ENCODE measurements at places on chromosomes 2 and 18.
A peak's percentile ranks its signal among the peaks of the same experiment; 100 is the strongest.

- DNase-seq = no peak
These were observed 78.1 kb downstream of the MAP4K4 start for GRCh38 chr2:101775636-101776035.

DNA sequence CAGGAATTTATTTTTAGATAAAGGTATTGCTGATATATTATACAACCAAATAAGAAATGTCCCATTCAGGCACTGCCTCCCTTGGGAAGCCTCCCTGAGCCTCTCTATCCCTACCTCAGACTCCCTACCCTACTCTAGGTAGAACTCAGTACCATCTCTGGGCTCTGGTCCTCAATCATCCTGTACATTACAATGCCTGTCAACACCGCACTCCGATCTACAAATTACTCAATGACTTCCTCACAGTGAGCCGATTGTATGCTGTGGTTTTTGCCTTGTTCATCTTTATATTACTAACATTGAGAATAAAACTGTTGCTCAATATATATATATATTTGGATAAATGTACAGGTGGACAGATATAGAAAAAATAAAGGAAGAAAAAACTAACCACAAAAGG, 207.5 kb downstream of the STK39 start:
- DNase-seq = no peak

GRCh38 chr2:199997296-199997695, 41.9 kb downstream of the MAIP1 start:
- no peak for DNase-seq

DNA sequence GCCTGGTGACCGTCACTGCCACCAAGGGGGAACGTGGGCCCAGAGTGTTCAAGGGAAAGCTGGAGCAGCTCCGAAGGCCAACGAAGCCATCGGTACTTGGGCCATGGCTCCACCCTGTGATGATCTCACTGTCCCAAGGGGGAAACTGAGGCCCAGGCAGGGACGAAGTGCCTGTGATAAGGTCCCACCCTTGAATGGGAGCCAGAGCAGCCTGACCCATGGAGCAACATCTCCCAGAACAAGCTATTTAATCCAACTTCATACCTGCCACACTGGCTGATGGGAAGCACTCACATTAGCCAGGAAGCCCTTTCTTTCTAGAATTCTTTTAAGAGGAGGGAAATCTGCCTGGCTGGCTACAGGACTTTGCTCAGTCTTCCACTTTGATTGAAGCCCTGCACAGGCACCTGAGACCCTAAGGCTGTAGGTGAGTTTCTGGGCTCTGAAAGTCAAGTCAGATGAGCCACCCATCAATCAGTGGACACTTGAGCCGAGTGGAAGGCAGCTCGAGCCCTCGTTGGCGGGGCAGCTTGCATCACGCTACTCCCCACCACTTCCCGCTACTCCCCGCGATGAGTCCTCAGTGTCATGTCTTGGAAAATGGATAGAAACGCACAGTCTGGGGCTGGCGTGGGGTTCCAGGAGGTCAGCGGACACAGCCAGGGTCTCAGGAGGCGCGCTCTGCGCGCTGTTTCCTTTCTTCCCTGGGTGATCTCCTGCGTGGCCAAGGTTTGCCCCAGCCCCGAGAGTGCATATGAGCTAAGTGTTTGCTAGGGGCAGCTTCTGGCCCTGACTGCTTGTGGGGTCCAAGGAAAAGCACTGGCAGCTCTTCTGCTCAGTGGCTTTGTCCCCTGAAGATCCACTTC, 2.5 kb upstream of the HS6ST1 start:
- peak; percentile 7 for DNase-seq

DNA sequence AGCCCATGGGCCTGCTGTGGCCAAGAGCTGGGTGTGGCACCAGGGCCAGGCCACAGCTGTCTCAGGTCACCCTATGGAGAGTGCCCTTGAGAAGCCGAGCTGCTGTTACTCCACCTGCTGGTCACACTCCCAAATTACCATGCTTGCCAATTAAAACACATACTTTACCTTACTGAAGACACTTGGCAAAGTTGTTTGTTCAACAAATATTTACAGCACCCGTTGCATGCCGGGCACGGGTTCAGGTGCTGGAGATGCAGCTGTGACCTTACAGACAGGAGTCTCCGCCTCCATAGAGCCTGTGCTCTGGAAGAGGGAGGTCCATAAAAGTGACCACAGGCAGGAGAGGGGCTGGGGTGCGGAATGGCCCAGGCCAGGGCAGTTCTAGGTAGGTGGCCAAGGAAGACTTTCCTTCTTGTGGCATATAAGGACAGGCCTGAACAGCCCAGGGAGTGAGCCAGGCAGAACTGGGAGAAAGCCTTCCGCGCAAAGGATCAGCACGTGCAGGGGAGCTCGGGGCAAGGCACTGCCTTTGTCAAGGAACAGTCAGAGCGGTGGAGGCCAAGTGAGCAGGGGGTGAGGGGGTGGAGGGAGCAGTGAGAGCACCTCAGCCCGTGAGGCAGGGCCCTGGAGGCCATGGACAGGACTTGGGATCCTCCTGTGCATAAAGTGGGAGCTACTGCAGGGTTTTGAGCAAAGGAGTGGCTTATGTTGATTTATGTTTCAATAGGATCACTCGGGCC, 23.6 kb upstream of the RBM44 start:
- peak; percentile 25 for DNase-seq

- DNase-seq = no peak
These were observed 45.9 kb downstream of the AGAP1 start for GRCh38 chr2:235539773-235540172.

DNA sequence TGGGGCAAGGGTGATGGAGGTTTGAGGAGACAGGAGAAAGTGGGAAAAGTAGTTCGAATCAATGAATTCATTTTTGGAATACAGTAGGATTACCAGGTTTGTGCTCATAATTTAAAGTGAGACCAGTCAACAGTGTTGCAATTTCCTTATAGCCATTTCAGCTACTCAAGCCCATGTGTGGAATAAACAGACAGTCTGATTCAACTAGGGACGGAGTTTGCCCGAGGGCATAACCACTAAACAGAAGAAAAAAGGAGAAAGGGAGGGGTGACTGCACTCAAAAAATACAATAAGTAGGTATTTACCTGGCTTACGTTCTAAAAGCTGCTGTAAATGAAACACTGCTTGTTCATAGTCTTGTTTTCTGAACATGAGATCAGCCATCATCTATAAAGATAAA, 55.2 kb downstream of the TTC21B start:
- no peak for DNase-seq

- DNase-seq = no peak
These were observed 98.7 kb downstream of the MMADHC start for GRCh38 chr2:149488706-149489440.

- DNase-seq = no peak
These were observed 263.7 kb downstream of the ALK start for GRCh38 chr2:29657674-29658073.

DNA sequence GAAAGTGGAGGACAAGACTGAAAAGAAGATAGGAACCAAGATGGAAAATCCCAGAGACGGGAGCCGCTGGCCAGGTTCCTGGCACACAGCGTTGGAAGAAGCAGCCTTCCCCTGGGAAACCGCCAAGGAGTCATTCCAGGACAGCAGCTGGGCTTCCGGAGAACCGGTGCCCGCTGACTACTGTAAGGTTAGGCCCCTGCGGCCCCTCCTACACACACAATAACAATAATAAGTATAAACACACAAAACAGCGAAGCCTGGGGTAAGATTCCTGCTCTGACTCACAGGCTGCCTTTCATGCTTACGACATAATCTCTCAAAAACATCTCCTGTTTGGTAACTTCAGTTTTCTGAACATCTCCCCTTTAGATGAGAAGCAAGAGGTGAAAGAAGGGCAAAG, 28.1 kb upstream of the MYCN start:
- peak; percentile 23 for DNase-seq

GRCh38 chr2:152694161-152694661, 23.1 kb downstream of the PRPF40A start:
- no peak for DNase-seq

DNA sequence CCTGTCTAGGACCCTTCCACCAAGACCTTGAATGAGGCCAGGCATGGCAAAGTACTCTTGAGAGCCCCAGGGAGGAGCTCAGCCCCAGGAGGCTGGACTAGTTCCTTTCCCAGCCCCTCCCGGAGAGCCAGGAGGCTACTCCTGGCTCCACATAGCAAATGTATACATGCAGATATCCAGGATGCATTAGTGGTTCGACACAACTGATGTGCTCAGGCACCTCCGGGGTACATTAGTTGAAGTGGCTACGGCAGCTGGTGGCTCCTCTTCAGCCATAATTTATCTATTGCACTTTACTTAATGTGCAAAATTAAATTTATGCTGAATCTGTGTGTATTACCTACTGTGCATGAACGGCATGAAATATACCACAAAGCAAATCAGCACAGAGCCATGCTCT, 182.8 kb upstream of the MEIS1 start:
- no peak for DNase-seq

- DNase-seq = peak; percentile 5
These were observed 255.9 kb upstream of the SPRED2 start for GRCh38 chr2:65688141-65688886.

GRCh38 chr2:38600921-38601455, 1.7 kb downstream of the HNRNPLL start:
- DNase-seq = no peak

DNA sequence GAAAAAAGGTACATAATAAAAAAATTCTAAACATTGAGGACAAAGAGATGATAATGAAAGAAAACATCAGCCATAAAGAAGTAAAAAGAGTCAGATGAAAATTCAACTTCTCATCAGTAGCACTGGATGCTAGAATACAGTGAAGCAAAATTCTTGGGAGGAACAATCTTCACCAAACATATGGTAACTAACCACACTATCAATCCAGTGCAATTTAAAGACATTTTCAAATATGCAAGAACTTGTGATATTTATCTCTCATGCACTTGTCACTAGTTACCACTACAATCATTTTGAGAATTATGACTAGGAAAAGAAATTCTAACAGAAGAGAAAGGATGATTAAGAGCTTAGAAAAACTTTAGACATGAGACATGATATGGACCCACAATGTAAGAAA, 127.4 kb downstream of the RTTN start:
- no peak for DNase-seq

DNA sequence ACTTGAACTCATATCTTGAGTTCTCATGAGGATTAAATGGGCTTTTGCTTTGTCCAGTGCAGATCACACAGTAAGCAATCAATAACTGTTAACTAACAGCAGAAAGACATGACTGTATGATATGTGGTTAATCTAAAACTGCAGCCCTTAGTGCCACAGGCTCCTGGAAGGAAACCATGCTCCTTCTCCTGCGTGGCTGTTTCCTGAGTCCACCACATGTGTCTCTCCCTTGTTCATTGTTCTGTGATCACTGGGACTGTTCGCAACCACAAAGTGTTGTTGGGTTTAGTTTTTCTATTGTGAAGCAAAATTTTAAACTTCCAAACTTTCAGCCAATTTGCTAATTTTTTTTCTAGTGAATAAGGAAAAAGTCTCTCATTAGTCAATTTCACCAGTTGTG, 130.9 kb upstream of the PTPRM start:
- no peak for DNase-seq

DNA sequence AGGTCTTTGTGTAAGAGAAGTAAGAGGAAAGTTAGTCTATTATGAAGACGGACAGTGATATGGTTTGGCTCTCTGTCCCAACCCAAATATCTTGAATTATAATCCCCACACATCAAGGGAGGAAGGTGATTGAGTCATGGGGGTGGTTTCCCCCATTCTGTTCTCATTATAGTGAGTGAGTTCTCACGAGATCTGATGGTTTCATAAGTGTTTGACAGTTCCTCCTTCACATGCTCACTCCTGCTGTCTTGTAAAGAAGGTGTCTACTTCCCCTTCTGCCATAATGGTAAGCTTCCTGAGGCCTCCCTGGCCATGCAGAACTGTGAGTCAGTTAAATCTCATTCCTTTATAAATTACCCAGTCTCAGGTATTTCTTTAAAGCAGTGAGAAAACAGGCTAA, 67.6 kb downstream of the NEURL3 start:
- DNase-seq = no peak

DNA sequence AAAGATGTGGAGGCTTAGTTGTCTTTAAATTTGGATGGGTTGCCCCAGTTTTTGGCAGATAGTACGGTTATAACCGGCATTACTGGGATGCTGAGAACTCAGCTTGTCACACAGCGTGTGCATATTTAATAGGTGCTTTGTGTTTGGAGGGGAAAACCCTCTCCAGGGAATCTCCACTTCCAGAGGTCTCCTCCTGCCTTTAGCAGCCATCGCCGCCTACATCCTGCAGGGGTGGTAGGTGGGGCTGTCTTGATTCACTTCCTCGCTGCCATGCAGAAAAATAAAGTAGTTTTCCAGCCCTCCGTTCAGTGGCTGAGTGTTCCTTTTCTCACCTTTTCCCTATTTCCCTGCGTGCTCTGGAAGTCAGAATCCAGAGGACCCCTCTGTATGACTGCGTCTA, 76.4 kb downstream of the ITGB1BP1 start:
- no peak for DNase-seq

GRCh38 chr2:163455815-163456214, 280.0 kb downstream of the FIGN start:
- no peak for DNase-seq

- no peak for DNase-seq
These were observed 6.8 kb downstream of the SMAD7 start for GRCh38 chr18:48943736-48944527.

DNA sequence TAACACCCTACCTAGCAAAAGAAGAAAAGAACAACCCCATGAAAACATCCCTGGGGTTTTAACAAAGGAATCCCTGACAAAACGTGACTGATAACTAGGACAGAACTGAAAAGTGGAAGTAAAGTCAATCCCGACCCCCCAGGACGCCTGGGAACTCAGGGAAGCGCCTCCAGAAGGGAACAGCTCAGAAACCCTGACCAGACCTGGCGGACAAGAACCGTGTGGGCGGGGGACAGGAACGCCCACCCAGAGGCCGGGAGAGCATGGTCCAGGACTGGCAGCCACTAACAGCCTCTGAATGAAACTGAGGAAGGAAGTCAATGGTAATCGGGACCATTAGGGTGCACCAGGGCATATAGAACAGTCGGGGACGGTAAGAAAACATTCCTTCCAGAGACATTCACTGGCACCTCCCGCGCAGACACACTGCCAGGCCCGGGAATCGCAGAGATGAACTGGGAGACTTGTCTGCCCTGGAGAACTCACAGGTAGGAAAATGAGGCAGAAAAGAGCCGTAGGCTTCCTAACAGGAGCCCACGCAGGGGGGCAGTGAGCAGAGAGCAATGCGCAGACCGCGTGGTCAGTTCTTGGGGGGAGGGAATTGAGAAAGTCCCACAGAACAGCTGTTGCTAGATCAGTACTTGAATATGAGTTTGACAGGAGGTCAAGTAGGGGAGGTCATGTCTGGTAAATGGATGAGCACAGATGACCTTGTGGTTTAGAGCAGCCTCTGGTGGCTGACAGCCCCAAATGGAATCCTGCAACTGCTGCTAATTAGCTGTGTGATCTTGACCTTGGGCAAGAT, 1.3 kb upstream of the TBC1D8 start:
- DNase-seq = peak; percentile 83

Measured in head of caudate nucleus (tissue), 42 donors.